SHP77 (cell line): ENCODE measurements at places on chromosomes 1 and 21.

GRCh38 chr1:231862611-231863010 lies 236.0 kb downstream of the DISC1 start:
- DNase-seq, result no peak

DNA sequence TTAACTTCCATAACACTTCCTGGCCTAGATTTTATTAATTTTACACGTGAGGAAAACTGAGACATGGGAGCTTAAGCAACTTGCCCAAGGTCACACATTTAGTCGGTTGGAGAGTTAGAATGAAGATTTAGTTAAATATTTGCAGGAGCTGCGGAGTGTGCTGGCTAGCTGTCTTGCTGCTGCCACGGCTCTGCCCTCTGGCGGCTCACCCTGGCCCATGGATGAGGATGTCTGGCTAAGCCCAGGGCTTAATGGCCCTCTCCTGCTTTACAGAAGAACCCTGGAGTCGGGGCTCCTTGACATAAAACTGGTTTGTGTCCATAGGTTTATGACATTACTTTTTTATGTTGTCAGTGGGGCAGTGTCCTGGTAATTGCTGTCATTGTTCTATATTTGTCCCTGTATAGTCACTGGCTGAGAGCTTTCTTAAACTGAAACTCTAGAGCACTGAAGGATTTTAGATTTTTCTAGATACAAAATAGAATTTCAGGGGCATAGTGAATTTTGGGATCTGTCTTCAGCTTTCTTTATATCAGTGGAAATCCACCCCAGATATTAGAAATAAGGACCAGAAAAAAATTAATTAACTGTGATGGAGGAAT lies 88.9 kb upstream of the WLS start:
- peak; percentile 71 for DNase-seq

GRCh38 chr1:248611883-248612414 lies 14.4 kb upstream of the OR2T10 start:
- DNase-seq, result no peak

- no peak for DNase-seq
Measured at GRCh38 chr1:195005338-195005737, 1602.9 kb downstream of the KCNT2 start.
